NCI-H774 (cell line): ENCODE measurements at places on chromosomes 3 and 15.

DNA sequence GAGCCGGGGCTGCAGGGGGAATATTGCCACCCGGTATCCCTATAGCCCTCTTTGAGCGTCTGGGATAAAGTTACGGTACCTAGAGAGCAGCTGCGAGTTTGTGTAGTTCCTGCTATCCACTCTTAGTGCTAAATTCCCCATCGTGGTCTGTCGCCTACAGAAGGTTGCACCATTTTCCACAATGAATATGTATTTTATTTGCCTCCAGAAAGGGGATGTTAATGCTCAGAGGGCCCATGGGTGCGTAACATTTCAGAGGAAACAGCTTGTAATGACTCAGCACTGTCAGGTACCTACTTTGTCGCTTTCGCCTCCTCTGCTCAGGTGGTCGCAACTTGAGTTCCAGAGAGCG lies 1.1 kb downstream of the SLCO3A1 start:
- DNase-seq: no peak

- no peak for DNase-seq
Observed at GRCh38 chr3:31077021-31077601, 182.7 kb upstream of the GADL1 start.

DNA sequence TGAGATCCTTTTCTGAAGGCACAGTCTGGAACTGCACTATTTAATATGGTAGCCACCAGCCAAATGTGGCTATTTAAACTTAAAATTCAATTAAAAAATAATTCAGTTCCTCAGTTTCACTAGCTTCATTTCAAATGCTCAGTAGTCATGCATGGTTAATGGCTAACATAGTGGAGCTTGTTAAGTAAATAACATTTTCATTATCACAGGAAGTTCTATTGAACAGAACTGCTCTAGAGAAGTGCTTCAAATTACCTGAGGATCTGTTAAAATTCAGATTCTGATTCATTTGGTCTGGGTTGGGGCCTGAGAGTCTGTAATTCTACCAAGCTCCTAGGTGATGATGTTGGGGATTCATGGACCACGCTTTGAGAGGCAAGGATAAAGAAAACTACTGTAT lies 109.6 kb upstream of the THRB start:
- no peak for DNase-seq

DNA sequence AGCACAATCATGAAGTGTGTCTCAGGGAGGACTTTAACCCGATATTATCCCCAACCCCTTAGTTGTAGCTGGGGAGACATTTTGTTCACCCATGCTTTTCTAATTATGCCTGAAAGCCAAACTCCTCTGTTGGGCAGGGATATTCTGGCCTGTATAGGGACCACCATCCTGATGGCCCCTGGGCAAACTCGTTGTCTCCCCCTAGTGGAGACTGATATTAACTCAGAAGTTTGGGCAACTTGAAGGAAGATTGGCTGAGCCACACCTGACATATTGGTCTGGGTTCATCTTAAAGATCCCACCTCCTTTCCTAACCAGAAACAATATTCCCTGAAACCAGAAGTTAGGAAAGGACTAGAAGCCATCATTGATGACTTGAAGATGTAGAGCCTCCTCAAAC lies 42.3 kb downstream of the TM4SF18 start:
- DNase-seq: no peak

DNA sequence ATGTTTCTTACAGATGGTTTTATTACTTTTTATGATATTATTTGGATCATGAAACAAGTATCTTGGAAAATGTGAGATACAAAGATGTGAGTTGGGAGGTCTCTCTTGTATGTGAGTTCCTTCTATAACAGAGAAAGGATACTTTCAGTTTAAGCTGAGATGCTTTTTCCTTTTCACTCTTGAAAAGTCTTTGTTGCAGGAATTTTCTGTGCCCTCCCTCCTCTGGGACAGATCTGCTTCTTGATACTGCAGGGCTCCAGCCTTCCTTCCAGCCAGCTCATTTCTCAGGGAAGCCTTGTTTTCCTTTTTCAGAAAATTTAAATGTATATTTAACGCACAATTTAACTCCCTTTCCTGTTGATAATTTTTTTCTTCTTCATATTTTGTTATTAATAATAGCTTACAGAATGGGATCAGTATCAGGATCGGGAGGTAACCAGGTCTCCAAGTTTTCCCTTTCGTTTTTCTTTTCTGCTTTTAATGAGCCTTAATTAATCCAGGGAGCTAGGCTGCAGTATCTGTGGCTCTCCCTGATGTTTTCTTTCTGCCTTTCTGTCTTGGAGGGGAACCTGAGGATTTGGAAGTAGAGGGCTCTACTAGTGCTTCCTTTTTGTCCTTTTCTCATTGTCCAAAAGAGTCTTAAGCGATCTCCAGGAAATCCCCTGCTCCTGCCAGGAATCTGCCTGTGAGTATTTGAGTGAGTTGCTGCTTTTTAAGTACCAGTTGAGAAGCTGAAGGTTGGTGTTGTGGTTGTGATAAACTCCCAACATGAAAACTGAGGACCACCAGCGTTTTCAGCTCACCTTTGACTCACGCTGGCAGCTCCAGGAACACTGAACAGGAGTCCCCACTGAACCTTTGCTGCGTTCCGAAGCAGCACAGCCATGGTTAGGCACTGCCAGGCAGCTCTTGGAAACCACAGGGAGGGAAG lies 105.7 kb downstream of the IGF1R start:
- DNase-seq: no peak

GRCh38 chr15:60788692-60789103 lies 309.8 kb upstream of the ICE2 start:
- no peak for DNase-seq

GRCh38 chr15:75238150-75238549 lies 20.0 kb upstream of the GOLGA6C start:
- DNase-seq: no peak

GRCh38 chr3:159996018-159996417 lies 7.4 kb downstream of the IL12A start:
- DNase-seq: no peak

- DNase-seq: peak; percentile 98
Observed at GRCh38 chr15:57259568-57260040, 116.7 kb upstream of the CGNL1 start.

DNA sequence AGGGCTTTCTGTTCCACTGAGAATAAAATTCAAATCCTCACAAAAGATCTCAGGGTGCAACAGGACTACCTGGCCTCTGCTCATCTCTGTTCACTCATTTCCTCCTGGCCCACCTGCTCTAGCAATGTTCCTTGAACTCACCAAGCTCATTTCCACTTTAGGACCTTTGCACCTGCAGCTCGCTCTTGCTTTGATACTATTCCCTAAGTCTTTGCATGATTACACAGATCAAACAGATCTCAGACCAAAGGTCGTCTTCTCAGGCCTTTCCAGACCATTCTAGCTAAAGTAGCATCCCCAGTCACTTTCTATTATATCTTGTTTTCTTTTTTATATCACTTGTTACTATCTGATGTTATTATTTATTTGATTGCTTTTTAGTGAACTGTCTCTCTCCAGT lies 54.7 kb downstream of the B3GNT5 start:
- no peak for DNase-seq

- DNase-seq: no peak
Observed at GRCh38 chr15:67177752-67178151, 76.7 kb downstream of the AAGAB start.
